ENCODE measurements at places on chromosomes 2 and 18. TPM values are rescaled to one million over a fixed set of nuclear protein-coding genes. Genes with fewer than 3 reads are reported as not detected.

IL36A gene
- polyA plus RNA-seq = not detected

NEU4 gene
- polyA plus RNA-seq = 1.9 TPM

INPP5D gene
- 6.6 TPM for polyA plus RNA-seq

TMEM214 gene
- 68.9 TPM for polyA plus RNA-seq

PPM1B gene
- polyA plus RNA-seq = 66.2 TPM

MREG gene
- polyA plus RNA-seq = 18.3 TPM

VWA3B gene
- polyA plus RNA-seq = 0.43 TPM

RAB6C gene
- polyA plus RNA-seq = 0.48 TPM

ATP6V1B1 gene
- 108 TPM for polyA plus RNA-seq

CXCR4 gene
- polyA plus RNA-seq = 48.1 TPM

CHST9 gene
- polyA plus RNA-seq = 2.9 TPM

EHD3 gene
- 31.5 TPM for polyA plus RNA-seq

GPR45 gene
- polyA plus RNA-seq = not detected

CD226 gene
- 2.7 TPM for polyA plus RNA-seq

SLC9A2 gene
- polyA plus RNA-seq = 8.2 TPM

FSHR gene
- polyA plus RNA-seq = not detected

DTNA gene
- 19.5 TPM for polyA plus RNA-seq

ANKRD30B gene
- 0.07 TPM for polyA plus RNA-seq

PHLPP1 gene
- polyA plus RNA-seq = 17.9 TPM

MAP2 gene
- polyA plus RNA-seq = 28.4 TPM

DNER gene
- 58.5 TPM for polyA plus RNA-seq

BCL2 gene
- polyA plus RNA-seq = 24.1 TPM

CYTIP gene
- polyA plus RNA-seq = 1.7 TPM

COL5A2 gene
- 133 TPM for polyA plus RNA-seq

ARHGEF4 gene
- polyA plus RNA-seq = 8.0 TPM

ERMN gene
- 0.39 TPM for polyA plus RNA-seq

ALKAL2 gene
- 6.1 TPM for polyA plus RNA-seq

SPDYA gene
- 3.7 TPM for polyA plus RNA-seq

ANKRD36C gene
- polyA plus RNA-seq = 11.6 TPM

RESP18 gene
- not detected for polyA plus RNA-seq

IL1R2 gene
- polyA plus RNA-seq = 0.44 TPM

IL18R1 gene
- 2.4 TPM for polyA plus RNA-seq

PRKAG3 gene
- polyA plus RNA-seq = 0.12 TPM

PROM2 gene
- 34.1 TPM for polyA plus RNA-seq

CPO gene
- 2.8 TPM for polyA plus RNA-seq

LRRC30 gene
- polyA plus RNA-seq = 0.69 TPM

MRO gene
- polyA plus RNA-seq = 2.9 TPM

GATA6 gene
- polyA plus RNA-seq = 7.8 TPM

ATG4B gene
- polyA plus RNA-seq = 103 TPM

IL18RAP gene
- polyA plus RNA-seq = 0.17 TPM

DPP10 gene
- polyA plus RNA-seq = 10.2 TPM

FTCDNL1 gene
- 1.5 TPM for polyA plus RNA-seq

CYP1B1 gene
- 99.3 TPM for polyA plus RNA-seq
